ENCODE measurements at places on chromosomes 7 and 10.

GRCh38 chr7:73397521-73398281, 35.9 kb upstream of the FZD9 start:
- no peak for DNase-seq

GRCh38 chr7:6271694-6272440, 557 bp downstream of the CYTH3 start:
- no peak for DNase-seq

DNA sequence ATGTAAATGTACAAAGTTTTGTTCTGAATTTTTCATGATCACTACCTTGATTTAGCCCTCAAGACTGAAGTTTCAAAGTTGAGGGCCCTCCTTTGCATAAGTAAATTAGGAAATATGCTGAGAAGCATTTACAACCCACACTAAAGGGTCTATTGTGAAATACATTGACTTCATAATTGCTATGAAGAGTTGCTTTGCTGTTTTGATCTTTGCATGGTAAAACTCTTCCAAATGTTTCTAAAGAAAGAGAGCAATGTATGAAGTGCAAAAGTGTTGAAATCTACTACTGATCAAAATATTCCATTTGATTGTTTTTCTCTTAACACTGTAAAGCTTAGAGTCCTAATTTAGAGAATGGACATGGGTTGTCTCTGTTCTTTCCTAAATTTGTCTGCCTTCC, 77.2 kb downstream of the C7orf25 start:
- no peak for DNase-seq

DNA sequence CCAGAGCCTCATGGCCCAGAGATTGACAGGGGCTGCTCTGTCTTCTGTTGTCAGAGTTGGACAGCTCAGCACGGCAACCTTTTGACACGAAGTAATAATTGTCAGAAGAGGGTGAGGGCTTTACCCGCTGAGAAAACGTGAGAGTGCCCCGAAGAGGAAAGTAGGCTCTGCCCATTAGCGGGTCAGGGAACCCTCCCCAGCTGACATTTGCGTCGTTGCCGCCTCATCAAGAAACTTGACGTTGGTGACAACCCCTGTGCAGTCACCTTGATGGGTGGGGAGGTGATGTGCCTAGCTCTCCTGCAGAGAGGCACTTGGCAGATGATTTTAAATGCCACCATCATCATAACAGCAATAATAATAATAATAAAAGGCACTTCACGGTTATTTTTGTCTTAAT, 202.1 kb downstream of the USP6NL start:
- DNase-seq: no peak

DNA sequence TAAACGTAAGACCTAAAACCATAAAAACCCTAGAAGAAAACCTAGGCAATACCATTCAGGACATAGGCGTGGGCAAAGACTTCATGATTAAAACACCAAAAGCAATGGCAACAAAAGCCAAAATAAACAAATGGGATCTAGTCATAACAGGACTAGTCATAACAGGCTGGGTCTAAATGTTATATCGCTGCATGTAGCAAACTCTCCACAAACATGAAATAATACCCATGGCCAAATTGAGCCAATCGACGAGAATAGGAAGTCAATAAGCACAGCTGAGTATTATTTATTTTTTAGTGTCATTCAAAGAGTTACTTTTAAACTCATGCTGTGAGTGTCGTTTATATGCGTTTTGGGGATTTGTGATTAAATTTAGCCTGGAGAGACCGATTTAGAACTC, 225.1 kb downstream of the TFEC start:
- no peak for DNase-seq

- DNase-seq: no peak
These were observed 8.2 kb downstream of the JCAD start for GRCh38 chr10:30051220-30051619.

- no peak for DNase-seq
These were observed 620.9 kb downstream of the TNS3 start for GRCh38 chr7:46960970-46961369.

DNA sequence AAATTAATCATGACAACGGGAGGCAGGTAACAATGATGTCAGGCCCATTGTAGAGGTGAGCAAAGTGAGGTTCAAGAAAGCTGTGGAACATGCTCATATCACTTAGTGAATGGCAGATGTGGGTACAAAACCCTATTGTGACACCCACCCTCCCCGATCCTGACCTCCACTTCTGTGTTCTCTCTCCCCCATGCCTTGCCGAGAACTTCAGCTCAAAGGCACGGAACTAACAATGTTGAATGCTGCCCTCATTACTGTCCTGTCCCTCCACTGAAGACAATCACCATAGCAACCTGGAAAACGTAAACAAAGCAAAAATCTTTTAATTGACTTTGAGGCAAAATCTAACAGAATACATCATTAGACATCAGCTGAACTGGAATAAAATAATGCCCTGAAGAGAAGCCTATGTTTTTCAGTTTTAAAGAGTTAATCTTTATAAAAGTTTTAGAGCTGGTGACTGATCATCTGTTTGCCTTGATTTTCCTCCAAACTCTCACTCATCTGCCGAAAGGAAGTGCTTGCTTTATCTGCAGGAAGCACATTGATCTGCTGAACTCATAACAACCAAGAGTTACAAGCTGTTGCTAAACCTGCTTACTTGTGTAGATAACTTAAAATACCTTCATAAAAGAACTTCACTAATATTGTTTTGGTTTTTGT, 133.6 kb downstream of the CUBN start:
- peak; percentile 89 for DNase-seq

DNA sequence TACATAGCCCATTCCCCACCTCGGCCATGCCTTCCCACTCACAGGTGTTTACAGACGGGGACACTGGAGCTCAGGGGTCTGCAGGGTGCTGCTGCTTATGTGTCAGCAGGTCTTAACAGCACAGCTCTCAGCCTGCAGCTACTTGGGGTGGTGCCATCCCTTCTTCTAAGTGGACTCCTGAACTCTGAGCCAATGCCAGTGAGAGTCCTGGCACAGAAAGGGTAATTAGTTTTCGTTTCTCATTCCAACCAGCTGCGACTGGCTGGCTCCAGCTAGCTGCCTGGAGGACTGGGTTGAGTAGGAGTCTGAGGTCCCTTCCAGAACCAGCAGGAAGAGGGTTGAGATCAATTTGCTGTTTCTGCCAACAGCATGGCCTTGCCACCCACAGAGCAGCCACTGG, 88.3 kb upstream of the AGK start:
- no peak for DNase-seq

GRCh38 chr10:117425974-117426566, 50.8 kb upstream of the PDZD8 start:
- DNase-seq: peak; percentile 43

DNA sequence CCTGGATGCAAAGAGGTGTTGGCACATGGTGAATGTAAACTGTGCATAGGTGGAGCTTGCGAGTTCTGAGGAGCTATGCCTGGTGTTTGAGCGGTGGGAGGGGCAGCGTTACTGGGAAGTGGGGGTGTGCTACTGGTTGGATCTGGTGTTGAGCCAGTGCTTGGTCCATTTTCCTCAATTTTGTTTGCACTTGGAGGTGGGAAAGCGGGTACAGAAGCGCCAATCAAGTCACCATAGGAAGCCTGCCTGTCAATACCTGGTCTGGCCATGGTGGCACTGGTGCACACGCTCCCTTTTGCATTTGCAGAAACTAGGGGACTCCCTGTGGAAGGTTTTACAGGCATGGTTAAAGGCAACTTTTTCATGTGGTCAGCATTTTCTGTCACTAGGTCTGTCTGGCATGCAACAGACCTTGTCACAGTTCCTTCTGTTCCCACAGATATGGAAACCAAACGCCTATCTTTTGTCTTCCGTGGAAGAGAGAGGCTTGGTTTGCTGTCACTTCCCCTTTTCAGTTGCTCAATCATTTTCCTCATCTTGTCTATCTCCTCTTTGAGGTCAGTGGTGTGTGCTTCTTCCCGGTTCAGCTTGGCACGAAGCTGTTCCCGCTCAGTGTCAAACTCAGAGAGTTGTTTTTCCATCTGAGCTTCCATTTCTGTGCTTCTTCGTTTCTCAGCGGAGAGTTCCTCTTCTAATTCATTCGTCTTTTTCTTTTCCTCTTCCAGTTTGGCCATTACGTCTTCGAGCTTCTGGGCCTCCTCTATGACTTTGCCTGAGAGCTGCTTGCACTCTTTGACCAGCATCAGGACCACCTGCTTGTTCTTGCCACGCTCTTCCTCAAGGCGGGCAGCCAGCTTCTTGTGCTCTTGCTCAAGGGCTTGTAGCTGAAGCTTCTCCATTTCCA, 81.1 kb downstream of the CTTNBP2 start:
- peak; percentile 98 for DNase-seq

- DNase-seq: no peak
These were observed 122.0 kb downstream of the FAM53B start for GRCh38 chr10:124622158-124622557.

DNA sequence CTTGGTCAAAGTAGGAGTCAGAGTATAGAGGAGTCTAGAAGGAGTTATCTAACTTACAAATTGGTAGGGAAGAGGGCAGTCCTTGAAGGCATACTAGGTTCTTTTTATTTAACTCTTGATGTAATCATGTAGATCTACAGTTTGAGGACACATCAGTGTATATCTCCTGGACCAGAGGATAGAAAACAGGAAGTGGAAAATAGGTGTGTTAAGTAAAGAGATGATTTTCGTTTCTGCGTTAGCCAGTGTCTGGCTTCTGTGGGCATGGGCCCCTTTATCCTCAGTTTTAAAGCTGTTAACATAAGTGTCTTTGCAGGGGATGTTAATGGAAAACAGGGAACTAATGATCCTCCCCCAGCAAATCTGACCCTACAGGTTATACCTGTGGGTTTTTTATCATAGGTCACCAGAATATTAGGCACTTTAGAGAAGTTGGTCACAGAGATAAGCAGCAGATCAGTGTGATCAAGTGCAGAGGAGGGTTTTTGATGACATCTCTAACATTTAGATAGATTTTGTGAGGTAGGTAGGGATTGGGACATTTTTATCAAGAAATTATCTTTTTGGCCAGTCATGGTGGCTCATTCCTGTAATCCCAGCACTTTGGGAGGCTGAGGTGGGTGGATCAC, 58.6 kb upstream of the PRSS1 start:
- DNase-seq: no peak

GRCh38 chr10:35502692-35503091, 102.4 kb upstream of the GJD4 start:
- no peak for DNase-seq

DNA sequence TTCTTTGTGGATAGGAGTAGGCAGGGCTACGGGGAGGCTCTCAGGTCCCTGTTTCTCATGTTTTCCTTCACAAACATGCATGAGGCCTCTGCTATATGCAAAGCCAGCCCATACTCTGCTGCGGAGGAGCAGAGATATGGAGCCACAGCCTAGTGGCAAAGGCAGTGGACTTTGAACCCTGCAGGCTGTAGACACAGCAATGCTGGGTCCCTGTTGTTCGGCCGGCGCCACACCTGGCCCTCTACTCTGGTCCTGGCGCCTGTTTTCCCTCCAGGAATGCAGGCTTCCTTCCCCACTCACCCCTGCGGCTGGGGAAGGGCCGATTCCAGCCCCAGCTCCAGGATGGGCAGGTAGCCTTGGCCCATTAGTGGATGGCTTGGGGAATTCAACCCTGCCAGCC, 11.5 kb downstream of the CLRN3 start:
- DNase-seq: no peak

DNA sequence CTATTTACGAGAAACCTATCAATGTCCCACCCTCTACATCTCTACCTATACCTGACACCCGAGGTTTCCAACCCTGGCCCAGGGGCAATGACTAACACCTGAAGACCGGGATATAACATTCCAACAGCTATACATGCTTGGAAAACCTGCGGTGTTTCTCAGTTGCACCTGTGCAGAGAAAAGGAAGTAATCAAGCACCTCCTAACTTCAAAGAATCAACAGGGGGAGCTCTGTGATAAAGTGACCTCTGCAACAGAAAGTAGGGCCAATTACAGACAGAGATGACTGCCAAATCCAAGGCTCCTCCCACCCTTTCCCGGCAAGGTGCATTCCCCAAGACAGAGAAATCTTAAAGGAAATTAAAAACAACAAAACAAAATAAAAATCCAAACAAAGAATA, 41.3 kb downstream of the CCDC6 start:
- peak; percentile 75 for DNase-seq

GRCh38 chr7:128110641-128111364, 79.6 kb upstream of the LRRC4 start:
- DNase-seq: no peak

DNA sequence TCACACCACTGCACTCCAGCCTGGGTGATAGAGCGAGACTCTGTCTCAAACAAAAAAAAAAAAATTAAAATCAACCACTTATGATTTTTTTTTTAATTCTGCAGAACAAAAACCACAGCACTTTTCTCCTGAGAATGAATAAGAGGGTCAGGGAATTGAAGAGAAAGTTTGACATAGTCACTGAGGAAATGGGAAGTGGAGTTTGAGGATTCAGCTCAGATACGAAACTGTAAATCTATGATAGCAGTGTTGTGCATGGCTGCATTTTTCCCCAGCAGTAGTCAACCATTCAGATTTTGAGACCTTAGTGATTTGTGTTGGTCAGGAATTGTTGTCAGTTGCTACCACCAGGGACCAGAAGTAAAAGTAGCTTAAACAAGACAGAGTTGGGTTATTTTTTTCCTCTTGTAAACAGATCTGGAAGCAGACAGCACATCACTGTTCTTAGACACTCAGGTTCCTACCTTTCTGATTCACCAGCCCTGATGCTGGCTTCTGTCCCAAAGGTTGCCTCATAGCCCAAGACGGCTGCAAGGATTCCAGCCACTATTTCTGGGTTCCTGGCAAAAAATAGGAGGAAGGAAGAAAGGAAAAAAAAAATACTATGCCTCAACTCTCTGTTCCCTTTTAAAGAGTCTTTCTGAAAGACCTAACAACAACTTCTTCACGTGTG, 20.1 kb downstream of the PILRA start:
- DNase-seq: no peak

DNA sequence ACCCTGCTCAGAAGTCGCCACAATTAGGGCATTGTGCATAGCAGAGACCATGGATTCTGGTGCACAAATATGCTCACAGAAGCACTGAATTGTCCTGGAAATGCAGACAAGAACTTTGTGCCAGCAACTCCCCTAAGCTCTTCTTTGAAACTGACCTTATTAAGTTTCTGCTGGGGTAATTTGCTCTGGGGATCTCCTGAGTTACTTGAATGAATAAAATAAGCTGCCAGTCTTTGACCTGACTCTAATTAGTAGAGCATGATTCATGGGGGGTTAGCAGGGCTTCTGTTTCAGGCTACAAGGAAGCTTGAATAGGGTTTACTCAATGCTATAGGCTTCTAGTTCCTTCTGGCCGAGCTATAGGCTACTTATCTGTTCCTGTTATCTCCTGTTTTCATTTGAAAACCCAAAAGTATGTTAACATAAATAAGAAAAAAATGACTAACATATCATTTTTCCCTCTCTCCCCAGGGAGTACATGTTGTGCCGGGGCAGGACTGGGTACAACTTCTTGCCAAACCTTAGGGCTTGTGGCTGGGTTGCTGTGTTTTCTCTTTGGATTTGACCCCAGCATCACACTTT, 169.0 kb upstream of the TMEM229A start:
- DNase-seq: no peak

GRCh38 chr7:42222891-42223290, 14.1 kb downstream of the GLI3 start:
- DNase-seq: no peak

DNA sequence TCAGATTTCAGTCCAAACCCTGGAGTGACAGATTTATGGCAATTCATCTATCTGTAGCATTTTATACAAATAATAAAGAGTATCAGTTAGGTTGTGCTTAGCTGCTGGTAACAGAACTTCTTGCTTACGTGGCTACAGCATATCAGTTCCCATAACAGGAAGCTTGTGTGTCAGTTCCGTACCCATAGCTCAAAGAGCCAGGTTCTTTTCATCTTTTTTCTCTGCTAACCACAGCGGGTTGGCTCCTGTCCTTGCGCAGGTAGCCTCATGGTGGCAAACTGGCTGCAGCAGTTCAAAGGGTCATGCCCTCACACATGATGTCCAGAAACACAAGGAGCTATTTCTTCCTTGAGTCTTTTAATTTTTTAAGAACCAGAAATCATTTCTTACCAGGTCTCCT, 1041.8 kb downstream of the GATA3 start:
- no peak for DNase-seq
